ENCODE measurements at places on chromosomes 16 and 17. TPM values are rescaled to one million over a fixed set of nuclear protein-coding genes. Genes with fewer than 3 reads are reported as not detected.

Gene KRT40
- not detected for polyA plus RNA-seq

Gene SLC38A8
- not detected for polyA plus RNA-seq

Gene C1QL1
- polyA plus RNA-seq: not detected

Gene FLCN
- polyA plus RNA-seq: 4.9 TPM

Gene ETV4
- polyA plus RNA-seq: not detected

Gene ZNF597
- 2.3 TPM for polyA plus RNA-seq

Gene CLN3
- polyA plus RNA-seq: 17.2 TPM

Gene HASPIN
- polyA plus RNA-seq: 0.28 TPM

Gene OTOP2
- polyA plus RNA-seq: not detected

All from naive thymus-derived CD8-positive, alpha-beta T cell (primary cell).